ENCODE measurements at places on chromosomes 3 and 15. TPM values are rescaled to one million over a fixed set of nuclear protein-coding genes. Genes with fewer than 3 reads are reported as not detected.

DNA sequence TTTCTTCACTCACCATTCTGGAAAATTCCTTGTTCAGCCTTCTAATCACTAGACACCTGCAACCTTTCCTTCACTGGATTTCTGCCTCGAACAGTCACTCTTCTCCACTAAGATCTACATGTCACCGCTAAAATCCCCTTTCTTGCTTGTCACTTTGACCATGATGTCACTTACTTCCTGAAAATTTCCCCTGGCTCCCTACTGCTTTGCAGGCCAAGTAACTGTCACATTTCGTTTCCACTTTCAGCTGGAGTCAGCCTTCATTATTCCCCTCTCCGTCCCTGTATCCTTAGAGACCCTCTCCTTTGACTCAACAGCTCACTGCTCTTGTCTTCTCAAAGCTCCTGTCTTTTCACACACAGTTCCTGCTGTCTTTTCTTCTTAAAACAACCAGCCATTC is 15.9 kb downstream of the CHL1 start:
- DNase-seq, result no peak

DNA sequence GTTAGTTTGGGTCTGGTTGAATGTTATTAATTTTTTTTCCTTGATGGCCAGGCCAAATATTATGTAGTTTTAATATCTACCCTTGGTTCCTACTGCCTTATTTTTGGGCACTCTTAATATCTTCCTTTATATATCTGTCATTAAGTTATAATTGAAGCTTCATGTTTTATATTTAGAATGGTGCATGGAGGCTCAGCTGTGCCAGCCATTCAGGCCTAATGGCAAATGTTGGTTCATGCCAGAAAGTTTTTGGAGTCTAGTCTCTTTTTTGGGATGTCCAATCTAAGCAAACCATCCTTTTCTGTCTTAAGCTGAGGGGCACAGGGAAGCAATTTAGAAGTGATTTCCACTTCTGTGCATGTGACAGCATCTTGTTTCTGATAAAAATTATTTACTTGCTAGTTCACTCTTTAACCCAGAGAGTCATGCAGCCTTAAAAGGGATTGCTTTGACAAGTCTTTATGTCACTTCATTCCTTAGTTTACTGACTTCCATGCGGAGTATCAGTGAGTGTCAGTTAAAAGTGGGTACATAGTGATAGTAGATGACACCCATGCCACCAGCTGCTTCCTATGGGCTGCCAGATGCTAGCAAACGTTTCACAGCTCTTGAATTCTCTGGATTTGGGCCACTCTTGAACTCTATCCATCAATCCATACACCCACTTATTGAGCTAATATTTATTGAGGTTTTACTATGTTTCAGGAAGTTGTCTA is 33.0 kb downstream of the MITF start:
- no peak for DNase-seq

DNA sequence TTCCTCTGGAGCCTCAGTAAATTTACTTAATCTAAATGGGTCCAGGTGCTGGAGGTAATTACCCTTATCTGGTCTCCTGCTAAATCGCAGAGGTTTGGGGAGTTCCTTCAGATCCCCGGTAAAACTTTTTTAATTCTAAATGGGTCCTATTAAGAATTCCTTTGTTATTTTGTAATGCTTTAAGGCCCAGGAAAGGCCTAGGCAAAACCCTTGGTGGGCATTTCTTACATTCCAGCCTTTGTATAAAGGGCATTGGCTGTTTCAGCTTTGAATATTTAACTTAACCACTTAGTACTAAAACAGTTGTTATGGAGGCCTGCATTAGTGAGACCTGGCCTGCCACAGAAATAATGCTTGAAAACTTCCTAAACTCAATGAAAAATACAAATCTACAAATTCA is 14.9 kb upstream of the ZNF662 start:
- no peak for DNase-seq

DNA sequence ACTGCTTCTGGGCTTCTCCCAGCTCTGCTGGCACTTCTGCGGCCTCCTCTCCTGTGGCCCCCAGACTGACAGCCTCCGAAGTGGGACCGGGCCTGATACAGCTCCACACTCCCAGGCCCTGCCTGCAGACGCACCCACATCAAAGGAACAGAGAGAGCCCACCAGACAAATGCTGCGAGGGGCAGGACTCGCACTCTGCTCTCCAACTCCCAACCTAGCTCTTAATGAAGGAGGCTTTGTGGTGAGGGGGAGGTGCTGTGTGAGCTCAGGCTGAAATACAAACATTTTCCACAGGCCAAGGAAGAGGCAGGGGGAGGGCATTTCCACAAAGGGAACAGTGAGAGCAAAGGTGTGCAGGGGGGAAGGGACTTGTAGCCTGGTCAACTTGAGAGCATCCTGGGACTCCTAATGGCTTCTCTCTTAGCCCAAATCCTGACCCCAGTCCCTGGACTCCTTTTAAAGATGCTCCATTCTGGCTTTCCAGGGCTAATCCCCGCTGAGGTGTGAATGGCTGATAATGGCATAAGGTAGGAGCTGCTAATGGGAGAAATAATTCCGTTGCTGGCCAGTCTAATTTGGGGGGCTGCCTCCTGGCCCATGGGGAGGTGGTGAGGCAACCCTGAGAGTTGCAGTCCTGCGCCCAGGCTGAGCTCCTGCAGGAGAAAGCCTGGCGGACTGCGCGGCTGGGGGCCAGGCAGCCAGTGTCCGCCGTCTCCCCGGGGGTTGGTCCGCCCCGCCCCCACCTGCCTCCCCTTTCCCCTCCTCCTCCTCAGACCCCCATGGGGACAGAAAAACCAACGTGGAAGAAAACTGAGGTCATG is 9.6 kb downstream of the LINGO1 start:
- no peak for DNase-seq

DNA sequence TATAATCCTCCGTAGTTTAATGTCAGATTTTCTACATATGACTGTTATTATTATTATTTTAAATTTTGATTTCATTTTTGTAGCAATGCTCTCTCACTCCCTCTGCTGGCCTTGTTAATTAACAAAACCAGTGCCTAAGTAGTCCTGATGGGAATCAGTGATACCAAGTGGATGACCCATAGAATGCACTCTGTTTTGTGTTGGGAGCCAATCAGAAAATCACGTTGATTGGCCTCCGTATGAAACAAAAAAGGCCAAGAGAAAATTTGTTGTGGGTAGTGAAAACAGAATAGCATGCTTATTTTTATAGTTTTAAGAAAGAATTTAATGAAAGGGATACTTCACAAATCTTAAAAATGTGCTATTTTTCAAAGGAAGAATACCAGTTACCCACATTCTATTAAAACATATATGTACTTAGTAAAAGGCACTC is 34.4 kb upstream of the MEIS2 start:
- no peak for DNase-seq

ANKUB1 gene
- 0.78 TPM for total RNA-seq

GRCh38 chr3:45067941-45068340 is 41.8 kb downstream of the CLEC3B start:
- no peak for DNase-seq

- peak; percentile 70 for DNase-seq
Measured at GRCh38 chr15:90956274-90957030, 1.8 kb downstream of the RCCD1 start.

LRRN1 gene
- 21.4 TPM for total RNA-seq

C3orf20 gene
- total RNA-seq, result 0.16 TPM

- no peak for DNase-seq
Measured at GRCh38 chr15:80251428-80252120, 439 bp downstream of the CTXND1 start.
